GM04504 (cell line): ENCODE measurements at places on chromosomes 16 and 17.

GRCh38 chr17:44793885-44794842, 35.4 kb downstream of the ADAM11 start:
- DNase-seq: no peak

GRCh38 chr17:21357281-21357680, 18.9 kb upstream of the KCNJ12 start:
- DNase-seq: no peak

- no peak for DNase-seq
These were observed 19.5 kb downstream of the COTL1 start for GRCh38 chr16:84598360-84598759.

- no peak for DNase-seq
These were observed 52.8 kb downstream of the CBFA2T3 start for GRCh38 chr16:88923926-88924833.

DNA sequence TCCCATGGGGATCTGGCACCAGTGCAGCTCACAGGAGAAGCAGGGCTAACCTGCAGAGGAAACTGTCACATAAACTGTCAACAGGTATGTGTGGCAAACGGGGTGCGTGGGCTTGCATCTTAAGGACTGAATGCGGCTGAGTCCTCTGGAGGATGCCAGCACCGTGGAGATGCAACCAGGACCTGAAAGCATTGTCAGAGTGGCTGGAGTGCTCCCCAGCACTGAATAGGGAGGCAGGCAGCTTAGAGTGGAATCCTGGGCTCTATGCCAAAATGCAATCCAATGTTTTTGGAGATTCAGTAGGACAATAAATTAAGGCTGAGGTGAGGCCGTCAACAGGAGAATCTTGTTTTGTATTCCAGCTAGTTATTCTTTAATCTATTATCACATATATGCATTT, 21.3 kb upstream of the SALL1 start:
- no peak for DNase-seq

- no peak for DNase-seq
These were observed 9.0 kb downstream of the ABR start for GRCh38 chr17:1170739-1171138.

DNA sequence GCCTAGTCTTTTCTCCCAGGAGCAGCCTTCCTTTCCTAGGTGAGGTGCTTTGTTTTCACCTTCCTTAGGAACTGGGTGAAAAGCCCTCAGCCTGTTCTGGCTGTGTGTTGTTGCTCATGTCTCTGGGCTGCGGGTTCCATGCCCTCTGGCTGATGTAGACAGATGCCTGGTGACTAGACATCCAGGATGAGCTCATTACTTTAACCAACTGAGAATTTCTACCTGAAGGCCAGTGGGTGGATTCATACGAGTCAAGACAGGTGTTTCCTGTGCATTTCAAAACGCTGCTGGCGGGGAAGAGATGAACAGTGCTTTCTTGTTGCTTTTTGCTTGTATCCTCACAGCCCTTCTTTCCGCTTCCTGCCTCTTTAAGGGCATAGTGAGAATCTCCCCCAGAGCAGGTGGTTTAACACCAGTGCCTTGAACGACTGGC, 22.3 kb downstream of the SAP30BP start:
- DNase-seq: no peak

GRCh38 chr16:12435018-12435417, 368.7 kb downstream of the CPPED1 start:
- DNase-seq: no peak

- no peak for DNase-seq
These were observed 1.7 kb upstream of the LASP1 start for GRCh38 chr17:38867968-38868816.

DNA sequence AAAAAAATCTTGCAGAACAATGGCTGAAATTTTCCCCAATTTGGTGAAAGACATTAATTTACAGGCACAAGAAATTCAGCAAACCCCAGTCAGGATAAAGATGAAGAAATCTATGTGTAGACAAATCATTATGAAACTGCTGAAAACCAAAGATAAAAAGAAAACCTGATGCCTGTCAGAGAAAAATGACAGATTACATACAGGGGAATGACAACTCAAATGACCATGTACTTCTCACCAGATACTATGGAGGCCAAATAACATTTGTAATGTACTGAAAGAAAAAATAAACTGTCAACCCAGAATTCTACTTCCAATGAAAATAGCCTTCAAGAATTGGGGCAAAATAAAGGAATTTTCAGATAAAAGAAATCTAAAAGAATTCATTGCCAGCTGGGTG, 7.2 kb upstream of the XAF1 start:
- DNase-seq: no peak

DNA sequence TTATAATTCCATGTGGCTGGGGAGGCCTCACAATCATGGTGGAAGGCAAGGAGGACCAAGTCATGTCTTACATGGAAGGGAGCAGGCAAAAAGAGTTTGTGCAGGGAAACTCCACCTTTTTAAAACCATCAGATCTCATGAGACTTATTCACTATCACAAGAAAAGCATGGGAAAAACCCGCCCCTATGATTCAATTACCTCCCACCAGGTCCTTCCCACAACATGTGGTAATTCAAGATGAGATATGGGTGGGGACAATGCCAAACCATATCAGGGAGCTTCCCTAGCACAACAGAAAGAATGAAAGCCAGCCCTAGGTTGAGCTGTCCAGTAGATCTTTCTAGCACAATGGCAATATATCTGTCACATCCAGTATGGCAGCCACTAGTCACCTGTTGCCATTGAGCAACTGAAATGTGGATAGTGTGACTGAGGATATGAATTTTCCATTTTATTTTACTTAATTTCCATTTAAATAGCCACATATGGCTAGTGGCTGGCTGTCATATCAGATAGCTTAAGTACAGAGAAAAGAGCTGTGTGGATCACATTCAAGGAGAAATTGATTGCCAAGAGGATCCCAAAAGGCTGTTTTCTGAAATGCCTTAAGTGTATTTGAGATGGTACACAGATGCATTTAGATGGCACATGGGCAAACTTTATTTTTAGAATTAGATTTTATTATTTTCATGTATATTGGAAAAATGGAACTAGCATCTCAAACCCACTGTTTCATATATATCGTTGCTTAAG, 273.0 kb downstream of the GRIN2A start:
- DNase-seq: no peak

GRCh38 chr17:50466371-50467113, 2.1 kb downstream of the CHAD start:
- no peak for DNase-seq

DNA sequence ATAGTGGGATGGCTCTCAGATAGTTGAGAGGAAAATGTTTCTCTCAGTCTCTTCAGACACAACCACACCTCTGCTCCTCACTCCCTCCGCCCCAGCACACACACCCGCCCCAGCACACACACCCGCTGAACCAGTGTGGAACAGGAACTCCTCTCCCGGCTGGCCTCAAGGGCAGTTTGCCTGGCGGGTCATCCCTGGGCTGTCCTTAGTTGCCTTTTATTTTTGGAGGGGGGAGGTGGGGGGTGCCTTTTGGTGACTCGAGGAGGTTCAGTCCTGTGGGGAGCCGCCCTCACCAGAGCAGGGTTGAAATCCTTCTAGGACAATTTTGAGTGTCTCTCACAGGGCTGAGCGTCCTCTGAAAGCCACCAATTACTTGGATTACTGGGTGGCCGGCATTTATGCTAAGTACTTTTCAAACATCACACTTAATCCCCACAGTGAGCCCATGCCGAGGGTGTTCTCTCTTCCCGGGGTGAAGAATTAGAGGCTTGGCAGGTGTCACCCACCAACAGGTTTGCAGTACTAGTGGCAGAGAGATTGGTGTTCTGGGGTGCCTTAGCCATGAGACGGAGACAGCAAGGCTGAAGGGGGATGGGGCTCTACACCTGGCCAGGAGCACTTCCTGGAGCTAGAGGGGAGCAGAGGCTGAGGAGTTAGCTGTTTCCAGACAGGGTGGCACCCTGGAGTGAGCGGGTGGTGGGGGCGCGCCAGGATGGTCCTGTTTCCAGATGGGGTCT, 2.8 kb downstream of the RASD1 start:
- DNase-seq: no peak

GRCh38 chr17:10052106-10052813, 146.1 kb downstream of the GAS7 start:
- DNase-seq: no peak

DNA sequence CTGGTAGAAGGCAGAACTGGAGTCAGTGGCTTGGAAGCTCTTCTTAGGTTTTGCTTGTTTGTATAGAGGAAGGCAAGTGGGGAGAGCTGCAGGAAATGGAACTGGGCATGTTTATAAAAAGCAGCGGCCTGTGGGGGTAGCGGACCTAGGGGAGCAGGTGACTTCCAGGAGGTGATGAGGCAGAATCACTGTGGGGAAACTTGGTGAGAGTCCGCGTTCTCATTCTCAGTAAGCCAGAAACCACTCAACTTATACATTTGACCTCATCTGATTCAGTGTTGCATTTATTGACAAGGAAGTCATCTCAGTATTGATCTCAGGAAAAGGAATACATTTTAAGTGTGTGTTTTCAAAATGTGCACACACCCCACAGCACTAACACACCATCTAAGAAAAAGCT, 299.8 kb downstream of the CNTNAP4 start:
- no peak for DNase-seq

DNA sequence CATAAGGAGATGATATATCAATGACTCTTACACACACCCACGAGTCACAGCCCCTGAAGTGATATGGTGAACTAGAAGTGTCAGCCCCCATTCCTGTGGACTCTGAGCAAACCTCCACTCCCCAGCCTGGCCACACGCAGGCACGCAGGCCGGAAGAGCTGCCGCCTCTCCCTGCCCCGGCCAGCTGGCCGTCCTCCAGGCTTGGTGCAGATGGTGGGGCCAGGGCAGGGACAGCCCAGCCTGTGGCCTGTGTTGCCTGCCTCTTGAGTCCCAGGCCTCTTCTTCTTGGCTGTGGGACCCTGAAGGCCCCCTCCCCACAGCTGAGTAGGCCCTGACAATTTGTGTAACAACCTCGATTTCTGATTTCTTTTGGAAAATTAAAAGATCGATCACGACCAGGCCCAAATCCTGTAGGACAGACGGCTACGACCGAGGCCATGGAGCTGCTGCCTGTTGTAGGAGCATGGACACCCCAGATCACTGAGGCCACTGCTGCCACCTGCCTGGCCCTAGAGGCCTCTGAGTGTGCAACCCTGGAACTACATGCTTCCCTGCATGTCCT, 10.0 kb upstream of the MPRIP start:
- DNase-seq: no peak

DNA sequence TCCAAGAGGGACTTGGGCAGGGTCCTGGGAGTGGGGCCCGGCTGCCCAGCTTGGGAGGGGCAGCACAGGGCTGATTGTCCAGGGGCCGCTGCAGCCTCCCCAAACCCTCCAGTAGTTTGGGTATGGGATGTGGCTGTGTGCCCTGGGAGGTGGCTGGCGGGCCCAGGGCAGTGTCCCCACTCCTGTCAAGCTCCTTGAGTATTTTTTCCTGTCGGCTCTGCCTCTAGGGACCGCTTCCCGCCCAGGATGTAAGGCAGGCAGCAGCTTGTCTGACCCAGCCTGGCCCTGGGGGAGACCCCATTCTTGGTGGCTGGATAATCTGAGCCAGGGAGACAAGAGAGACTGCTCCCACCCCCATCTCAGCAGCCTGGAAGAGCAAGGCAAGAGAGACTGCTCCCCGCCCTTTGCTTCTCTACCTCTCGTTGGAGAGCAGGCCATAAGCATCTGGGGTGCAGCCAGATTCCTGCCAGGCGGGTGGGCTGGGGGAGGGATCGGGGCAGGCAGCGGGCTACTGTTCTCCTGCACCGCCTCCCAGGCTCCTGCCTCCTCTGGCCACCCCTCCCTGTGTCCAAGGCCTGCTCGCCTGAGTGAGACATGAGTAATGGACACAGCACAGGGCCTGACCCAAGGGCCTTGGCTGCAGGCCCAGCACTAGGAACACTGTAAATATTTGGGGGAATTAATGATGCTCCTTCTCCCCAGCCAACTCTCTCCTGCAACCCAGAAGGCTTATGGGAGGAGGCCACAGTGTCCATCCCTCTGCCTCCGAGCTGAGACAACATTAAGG, 18.4 kb upstream of the ITGA3 start:
- peak; percentile 54 for DNase-seq

DNA sequence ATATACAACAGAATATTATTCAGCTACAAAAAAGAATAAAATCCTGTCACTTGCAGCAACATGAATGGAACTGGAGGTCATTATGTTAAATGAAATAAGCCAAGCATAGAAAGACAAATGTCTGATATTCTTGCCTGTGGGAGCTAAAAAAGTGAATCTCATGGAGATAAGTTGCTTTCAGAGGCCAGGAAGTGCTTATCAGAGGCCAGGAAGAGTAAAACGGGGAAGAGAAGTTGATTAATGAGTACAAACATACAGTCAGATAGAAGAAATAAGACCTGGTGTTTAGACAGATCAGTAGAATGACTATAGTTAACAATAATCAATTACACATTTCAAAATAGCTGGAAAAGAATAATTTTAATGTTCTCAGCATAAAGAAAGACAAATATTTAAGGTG, 54.4 kb upstream of the CPHXL start:
- no peak for DNase-seq

DNA sequence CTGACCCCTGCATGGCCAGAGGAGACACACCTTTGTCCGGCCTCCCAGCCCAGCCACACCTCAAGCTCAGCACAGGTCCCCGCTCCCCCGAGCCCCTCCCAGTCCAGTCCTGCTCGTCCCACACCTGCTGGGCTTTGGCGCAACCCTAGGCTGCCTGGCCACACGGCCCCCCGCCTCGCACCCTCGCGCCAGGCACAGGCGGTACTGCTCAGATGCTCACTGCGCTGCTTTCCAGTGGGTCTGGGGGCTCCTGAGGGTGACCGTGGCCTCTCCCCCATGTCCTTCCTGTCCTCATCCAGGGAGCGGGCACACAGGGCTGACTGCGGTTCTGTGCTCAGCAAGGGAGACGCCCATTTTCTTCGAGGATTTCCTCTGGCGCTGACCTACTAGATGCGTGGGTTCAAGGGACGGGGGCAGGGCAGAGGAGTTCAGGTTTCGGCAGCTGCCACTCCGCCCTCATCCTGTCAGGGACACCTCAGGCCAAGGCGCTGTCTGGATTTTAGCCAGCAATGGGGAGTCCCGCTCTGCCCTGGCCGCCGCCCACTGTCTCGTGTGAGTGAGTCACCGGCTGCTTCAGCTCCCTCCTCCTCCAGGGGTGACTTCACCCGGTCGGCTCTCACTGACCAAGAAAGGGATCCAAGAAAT, 118.0 kb upstream of the ZNF469 start:
- DNase-seq: peak; percentile 87

DNA sequence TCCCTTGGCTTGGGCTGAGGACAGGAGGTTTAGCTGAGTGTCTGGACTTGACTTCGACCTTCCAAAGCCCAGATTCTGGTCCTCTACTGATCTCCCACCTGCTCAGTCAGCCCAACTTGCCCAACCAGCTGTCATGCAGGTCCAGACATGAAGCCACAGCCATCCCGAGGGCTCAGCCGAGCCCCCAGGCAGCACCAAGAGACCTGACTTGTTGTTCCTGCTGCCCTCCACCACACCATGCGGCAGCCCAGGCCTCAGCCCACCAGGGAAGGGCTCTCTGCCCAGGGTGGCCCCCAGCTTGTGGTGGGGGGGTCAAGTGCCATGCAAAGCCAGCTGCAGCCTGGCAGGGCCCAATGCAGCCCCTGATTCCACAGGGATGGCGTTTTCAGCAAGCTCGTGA, 17.2 kb upstream of the CACNG4 start:
- no peak for DNase-seq
